ENCODE measurements at places on chromosomes 7 and 10.

DNA sequence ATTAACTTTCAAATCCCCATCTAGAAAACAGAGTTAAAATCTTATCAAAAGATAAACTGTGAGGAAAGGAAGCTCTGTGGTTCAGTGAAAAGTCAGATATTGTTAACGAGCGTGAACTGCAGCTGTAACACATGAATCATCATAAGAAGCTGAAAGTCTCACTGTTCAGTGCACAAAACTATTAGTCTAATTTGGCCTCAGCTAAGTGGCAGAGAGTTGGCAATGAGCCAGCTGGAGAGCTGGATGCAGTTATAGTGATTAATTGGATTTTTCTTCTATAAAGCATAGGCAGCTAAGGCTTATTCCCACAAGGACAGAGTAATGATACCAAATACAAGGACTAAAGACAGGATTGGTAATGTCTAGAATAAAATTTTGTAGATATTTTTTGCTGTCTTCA, 101.1 kb upstream of the ABCB5 start:
- DNase-seq = no peak

DNA sequence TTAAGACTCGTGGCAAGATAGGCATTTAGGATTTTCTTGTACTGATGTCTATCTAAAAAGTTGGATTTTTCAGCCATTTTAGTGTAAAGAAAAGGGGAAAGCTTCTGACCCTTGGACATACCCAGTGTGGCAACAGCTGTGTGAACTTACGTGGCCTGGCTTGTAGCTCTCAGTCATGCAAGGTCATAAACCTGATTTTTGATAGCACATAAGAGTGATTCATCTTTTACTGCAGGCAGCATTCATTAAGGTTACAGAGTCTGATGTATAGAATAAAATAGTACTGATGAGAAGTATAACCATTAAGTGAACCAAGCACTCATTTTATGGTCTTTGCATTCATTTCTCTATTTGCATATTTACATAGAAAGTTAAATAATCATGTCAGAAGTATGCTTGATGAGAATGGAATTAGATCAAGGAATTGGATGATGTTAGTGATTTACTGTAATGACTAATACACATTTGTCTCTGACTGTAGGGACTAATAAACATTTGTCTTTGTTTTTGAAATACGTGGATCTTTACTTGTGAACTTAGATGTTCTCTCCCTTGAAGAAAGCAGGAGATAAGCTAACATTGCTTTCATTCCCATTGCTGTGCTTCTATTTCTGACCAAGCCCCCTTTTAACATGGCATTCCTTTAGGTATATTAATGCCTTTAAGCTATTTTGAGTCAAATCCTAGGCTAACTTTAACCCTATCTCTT, 88.2 kb downstream of the GSDME start:
- DNase-seq = no peak

GRCh38 chr7:117155694-117156093, 167.2 kb downstream of the WNT2 start:
- no peak for DNase-seq

DNA sequence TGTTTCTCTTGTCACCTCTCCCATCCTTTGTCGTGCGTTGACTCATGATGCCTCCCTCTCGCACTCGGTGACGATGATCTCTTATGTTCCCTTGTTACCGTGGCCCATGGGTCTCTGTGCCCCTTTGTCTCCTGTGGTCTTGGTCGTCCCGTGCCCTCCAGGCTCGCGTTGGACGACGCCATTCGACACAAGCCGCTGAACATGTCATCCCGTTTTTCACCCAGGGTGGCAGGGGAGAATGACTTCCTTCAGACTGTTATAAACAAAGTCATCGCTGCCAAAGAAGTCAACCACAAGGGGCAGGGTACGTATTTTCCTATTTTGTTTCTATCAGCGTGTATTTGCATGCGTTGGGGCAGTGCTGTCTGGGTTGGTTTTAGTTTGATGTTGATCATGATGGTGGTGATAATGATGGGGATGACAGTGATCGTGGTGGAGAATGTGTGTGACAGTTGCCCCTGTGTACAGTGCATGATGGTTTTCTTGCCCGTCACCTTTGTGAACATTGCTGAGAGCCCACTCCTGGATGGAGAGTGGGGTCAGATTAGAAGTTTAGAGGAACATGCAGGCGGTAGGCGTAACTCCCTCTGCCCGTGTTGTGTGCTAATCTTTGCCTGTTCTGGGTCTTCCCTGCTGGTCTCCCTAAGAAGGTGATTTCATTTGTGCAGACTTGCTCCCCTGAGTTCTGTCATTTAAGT, 107.0 kb downstream of the DOCK1 start:
- no peak for DNase-seq

- DNase-seq = no peak
These were observed 4.2 kb downstream of the PSAP start for GRCh38 chr10:71846816-71847215.

- no peak for DNase-seq
These were observed 319.7 kb downstream of the CXCL12 start for GRCh38 chr10:44064987-44065787.

DNA sequence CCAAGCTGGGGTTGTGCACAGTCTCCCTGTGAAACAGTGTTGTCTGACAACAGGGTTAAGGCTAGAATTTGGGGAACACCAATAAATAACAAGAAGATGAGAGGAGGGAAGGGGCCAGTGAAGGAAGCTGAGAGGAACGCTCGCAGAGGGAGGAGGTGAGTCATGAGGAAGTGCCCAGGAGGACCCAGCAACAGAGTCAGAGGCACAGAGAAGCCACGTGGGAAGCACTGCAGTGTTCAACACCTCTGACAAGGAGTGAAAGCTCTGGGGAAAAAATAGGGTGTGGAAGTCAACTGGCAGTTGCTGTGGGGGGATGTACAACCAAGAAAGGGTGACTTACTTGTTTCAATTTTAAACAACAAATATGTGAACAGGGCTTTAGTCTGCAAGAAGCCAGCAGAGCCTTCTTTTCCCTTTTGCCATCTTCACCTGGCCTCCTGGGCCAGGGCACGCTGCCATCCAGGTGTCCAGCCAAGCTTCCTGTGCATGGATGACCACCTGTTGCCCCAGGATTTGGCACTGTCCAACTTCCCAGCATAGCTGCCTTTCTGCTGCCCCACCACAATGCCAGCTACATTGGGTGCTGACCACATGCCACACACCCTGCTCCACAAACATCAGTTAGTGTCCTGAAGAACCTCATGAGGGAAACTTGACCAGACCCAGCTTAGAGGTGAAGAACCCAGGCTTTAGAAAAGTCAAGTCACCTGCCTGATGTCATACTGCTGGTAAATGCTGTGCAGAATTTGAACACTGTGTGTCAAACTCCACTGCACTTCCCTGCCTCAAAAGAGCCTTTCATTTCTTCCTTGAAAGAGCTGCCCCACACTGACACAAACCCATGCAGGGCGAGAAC, 69.6 kb downstream of the ATXN7L1 start:
- DNase-seq = no peak

DNA sequence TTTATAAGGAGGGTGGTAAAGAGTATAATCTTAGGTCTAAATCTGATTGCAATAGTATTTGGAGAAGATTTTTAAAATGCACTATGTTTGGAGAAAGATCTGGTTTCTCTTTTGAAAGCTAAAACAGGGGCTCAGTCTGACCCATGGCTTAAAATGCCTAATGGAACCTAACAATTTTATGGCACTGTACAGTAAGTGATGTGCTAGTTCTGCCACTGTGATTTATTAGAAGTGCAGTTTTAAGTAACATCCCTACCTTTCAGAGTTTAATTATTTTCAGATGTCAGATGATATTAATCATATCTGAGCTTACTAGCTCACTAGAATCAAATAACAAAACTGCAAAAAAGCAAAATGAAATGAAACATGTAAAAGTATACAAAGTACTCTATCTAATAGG, 514.7 kb upstream of the KCND2 start:
- no peak for DNase-seq

DNA sequence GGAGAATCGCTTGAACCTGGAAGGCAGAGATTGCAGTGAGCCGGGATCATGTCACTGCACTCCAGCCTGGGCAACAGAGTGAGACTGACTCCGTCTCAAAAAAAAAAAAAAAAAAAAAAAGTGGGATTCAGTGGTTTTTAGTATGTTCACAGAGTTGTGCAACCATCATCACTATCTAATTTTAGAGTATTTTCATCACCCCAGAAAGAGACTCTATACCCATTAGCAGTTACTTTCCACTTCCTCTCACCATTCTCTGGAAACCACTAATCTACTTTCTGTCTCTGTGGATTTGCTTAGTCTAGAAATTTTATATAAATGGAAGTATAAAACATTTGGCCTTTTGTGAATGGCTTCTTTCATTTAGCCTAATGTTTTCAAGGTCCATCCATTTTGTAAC, 113.4 kb downstream of the ST7 start:
- DNase-seq = no peak

- no peak for DNase-seq
These were observed 60.0 kb downstream of the PLXNA4 start for GRCh38 chr7:132516042-132516840.

DNA sequence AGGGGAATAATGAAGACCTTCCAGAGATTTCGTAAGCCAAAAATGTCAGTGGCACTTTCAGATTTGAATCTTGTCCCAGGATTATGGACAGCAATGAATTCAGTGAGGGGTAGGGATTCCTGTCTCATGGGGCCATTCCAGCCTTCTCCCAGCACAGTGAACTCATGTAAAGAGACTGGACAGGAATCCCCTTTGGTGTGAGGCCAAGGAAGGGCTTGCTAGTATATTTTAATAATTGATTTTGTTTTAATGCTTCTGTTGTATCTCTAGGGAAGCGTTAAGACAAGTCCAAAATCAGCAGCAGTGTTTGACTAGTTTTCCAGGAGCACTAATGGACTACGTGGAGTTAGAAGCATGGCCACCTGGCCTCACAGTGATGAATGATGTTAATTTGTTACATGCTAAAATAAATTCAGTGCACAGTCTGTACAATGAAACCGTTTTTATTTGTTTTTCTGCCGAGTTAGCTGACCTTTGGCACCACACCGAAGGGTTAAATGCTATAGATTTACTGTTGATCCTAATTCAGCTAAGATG, 214.0 kb upstream of the DKK1 start:
- DNase-seq = no peak

DNA sequence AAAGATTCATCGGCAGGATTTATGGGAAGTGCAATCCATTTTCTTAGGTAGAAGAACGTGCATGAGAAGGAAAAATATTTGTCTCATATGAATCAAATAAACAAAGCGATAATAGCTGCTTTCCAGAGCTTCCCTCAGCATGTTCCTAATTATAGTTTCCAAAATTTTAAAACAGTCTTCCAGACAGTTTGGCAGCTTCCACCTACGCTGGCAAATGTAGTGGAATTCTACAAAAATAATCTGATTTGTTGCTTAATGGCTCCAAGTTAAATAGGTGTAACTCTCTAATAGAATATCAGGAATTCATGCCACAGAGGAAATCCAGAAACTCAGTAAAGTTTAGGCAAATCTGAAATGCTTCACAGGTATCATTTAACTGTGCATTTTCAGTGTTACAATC, 23.3 kb upstream of the AGBL3 start:
- no peak for DNase-seq

GRCh38 chr7:43700646-43701499, 28.4 kb downstream of the COA1 start:
- no peak for DNase-seq

DNA sequence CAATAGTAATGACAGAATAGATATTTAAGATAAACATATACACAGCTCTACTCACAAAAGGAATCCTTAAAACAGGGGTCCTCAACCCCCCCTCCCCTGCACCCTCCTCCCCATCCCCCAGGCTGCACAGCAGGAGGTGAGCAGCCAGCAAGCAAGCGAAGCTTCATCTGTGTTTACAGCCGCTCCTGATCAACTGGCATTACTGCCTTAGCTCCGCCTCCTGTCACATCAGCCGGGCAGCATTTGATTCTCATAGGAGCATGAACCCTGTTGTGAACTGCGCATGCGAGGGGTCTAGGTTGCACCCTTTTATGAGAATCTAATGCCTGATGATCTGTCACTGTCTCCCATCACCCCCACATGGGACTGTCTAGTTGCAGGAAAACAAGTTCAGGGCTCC, 65.5 kb downstream of the SMURF1 start:
- DNase-seq = no peak

DNA sequence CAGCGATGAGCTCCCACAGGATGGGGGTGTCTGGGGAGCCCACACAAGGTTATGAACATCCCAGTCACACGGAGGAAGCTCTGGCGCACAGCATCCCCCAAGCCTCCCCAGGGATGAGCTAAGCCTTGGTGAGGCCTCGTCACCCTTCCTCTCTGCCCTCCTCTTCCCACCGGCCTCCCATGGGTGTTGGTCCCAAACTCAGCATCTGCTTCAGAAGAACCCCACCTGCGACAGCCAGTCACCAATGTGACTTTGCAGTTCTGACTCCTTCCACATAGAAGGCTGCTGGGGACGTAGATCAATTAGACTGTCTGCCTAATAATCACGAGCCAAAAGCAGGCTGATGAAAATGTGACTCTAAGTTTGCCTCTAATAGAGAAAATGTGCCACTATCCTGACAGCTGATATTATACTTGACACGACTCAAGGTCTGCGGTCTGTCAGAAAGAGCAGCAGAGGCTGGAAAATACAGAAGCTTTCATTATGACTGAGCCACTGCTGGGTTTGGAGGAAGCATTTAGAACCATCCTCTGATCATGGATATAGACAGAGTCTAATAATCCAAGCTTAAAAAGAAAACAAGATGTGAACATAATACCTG, 116.0 kb upstream of the PFKP start:
- no peak for DNase-seq

DNA sequence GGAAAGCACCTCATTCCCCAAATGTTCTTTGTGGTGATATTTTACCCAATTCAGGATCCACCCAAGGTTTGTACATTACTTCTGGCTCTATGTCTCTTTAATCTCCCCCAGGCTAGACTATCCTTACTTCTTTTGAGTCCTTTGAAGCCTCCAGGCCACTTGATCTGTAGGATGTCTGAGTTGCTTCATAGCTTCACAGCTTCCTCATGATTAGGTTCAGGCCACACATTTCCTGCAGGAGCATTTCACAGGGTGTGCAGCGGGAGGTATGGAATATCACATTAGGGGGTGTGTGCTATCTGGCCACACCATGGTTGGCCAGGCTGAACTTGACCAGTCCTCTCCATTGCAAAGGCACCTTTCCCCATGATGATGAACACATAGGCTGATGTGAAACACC, 18.7 kb downstream of the TSPAN15 start:
- DNase-seq = no peak

- no peak for DNase-seq
These were observed 171.9 kb downstream of the SRPK2 start for GRCh38 chr7:105216786-105217185.

DNA sequence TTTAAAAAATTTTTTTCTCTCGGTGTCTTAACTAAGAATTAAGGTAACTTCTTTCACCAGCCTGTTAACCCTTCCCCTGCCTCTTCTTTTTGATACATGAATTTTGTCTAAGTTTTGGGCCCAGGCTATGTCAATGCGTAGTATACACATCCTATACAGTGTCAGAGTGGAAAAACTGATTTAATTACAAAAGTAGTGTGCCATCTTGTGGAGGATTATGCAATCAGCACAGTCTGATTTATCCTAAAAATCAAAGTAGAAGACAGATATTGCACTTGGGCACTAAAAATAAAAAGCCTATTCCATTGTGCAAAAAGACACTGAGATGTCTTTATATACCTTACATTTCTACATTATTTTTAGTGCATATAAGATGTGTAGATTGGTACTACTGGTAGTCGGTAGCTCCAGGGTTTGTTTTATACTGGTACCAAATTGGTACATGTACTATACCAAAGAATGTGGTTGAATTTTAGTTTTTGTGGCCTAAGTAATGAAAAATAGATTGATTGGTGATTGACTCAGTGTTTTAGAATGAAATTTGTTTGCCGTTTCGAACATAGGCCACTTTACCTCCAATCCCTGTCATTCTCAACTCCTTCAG, 96.6 kb downstream of the MKLN1 start:
- DNase-seq = no peak

- no peak for DNase-seq
These were observed 66.7 kb upstream of the IL6 start for GRCh38 chr7:22660293-22660692.
